SW480 (cell line): ENCODE measurements at places on chromosomes 5 and 9.
A peak's percentile ranks its signal among the peaks of the same experiment; 100 is the strongest.

- DNase-seq = no peak
Measured at GRCh38 chr9:96056226-96056625, 180.7 kb downstream of the ERCC6L2 start.

- DNase-seq = no peak
Measured at GRCh38 chr5:159059722-159060121, 40.0 kb downstream of the EBF1 start.

DNA sequence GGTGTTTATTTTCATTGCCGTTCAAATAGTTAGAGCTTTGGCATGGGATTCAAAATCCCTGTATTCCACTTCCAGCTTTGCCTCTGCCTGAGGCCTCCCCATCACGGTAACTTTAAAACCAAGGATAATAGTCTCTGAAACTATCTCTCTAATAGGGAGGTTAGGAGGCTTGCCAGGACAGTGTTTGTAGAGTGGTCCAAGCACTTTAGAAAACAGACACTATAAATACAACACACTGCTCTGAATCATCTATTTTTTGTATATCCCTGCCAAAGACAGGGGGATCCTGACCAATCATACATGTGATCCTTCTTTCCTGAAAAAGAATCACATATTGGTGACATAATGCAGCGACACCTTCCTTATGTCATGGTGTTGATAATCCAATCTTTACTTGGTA is 326.8 kb downstream of the BNC2 start:
- DNase-seq = no peak

GRCh38 chr9:132794730-132795380 is 83.2 kb downstream of the AK8 start:
- peak; percentile 33 for DNase-seq

GRCh38 chr9:132003896-132004295 is 75.8 kb downstream of the MED27 start:
- DNase-seq = no peak

GRCh38 chr9:93354451-93354850 is 97.0 kb upstream of the FAM120A start:
- DNase-seq = no peak

- no peak for DNase-seq
Measured at GRCh38 chr9:95857124-95857523, 18.4 kb upstream of the ERCC6L2 start.

- no peak for DNase-seq
Measured at GRCh38 chr9:127543221-127543620, 68.9 kb upstream of the STXBP1 start.
